Activated CD4-positive, alpha-beta T cell treated with anti-CD3 and anti-CD28 coated beads for 1 hour (primary cell): ENCODE measurements at places on chromosomes 16 and 17.

GRCh38 chr16:13552960-13553257, 367.0 kb upstream of the ERCC4 start:
- DNase-seq = no peak

GRCh38 chr17:44108440-44109311, 14.8 kb downstream of the HDAC5 start:
- DNase-seq = no peak

GRCh38 chr16:339680-340079, 12.8 kb downstream of the AXIN1 start:
- no peak for DNase-seq

DNA sequence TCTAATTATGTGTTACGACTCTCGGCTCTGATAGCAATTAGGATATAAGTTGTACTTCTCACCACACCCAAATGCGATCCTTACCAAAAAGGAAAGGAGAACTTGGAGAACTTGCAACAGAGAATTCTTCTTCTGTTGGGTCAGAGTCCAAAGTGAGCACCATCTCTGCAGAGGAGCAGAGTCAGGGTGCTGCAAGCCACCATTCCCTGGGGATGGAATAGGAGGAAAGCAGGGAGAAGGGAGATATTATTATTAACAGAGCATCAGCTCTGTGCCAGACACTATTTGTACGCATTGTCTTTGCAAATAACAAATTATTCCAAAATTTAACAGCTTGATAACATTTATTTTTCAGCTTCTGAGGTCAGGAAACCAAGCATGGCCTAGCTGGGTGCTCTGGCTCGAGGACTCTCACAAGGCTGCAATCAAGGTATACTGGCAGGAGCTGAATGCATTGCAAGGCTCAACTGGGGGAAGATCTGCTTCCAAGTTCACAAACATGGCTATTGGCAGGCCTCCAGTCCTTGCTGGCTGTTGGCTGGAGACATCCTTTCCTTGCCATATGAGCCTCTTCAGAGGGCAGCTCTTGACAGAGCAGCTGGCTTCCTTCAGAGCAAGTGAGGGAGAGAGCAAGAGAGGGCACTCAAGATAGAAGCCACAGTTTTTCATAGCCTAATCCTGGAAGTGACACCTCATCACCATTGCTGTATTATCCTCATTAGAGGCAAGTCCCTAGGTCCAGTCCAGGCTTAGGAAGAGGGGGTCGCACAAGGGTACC, 296.2 kb upstream of the CDH5 start:
- no peak for DNase-seq

GRCh38 chr16:49754495-49755312, 101.2 kb downstream of the ZNF423 start:
- DNase-seq = no peak

DNA sequence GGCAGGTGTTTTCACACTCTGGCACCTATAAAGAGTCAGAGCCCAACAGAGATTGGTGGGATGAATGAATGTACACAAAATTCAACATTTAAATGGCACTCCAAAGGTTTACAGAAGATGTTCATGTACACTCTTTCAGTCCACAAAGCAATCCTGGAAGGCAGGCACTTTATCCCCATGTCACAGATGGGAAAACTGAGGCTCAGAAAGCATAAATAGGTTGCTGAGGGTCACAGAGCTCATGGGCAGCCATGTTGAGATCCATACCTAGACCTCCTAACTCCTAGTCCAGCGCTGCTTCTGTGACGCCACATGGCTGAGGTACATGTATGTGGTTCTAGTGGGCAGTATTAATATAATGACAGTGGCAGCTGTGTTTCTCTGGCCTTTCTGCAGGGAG, 157.7 kb upstream of the LHX1 start:
- DNase-seq = no peak
